ENCODE measurements at places on chromosomes 2 and 18.

DNA sequence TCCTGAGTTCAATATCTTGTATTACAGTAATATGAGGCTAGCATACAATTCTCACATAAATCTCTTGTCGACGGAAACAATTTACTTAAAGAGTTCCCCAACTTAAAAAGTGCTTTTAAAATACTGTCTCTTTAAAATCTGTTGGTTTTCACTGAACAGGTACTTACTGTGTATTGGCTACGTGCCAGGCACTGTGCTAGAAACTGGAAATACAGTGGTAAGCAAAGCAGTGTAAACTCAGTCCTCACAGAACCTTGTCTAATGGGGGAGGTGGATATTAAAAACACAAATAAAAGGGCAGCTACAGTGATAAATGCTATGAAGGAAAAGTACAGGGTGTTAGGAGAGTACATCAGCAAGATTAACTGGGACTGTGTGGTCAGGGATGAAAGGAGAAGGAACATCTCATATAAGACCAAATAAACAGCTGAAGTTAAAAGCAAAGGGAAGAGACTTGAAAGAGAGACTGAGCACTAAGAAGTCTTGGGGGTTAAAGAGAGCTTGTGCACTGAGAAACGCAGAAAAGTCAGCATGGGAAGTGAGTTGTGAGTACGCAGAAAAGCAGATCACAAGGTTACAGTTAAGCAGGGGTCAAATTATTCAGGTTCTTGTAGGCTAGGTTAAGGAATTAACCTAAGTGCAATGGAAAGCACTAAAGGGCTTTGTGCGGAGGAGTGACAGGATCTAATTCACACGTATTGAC is 52.5 kb downstream of the USP40 start:
- DNase-seq, result no peak

DNA sequence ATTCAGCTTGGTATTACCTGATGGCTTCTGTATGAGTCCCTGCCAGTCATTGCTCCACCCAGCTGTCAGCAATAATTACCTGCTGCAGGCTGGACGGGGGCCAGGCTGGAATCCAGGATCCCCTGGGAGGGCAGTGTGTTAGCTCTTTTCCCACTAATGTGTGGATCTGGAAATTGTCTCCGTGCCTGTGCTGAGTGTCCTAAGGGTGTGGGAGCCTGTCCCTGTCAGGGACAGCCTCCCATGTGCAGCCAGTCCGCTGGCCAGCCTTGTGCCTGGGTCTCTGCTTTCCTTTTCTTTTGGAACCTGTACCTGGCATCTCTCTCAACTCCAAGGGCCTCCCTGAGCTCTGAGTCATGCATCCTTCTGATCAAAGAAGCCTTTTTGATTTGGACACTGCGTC is 107.2 kb upstream of the SPRED2 start:
- DNase-seq, result no peak

- no peak for DNase-seq
Observed at GRCh38 chr2:70994009-70994698, 519 bp downstream of the TEX261 start.

DNA sequence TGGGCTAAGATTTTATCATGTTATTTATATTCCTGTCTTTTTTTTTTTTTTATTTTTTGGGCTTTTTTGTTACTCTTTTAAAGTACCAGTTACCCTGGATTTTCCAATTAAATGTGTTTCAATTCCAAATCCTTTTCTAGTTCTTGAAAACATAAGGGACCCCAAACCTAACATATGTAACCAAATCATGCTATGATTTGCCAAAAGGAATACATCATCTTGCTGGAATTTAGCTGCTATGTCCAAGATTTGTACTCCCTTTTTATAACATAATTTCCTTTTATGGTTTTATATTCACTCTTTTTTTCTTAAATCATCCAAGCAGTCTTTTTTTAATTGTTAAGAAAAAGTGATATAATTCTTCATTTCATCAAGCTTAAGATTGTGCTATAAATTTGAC is 60.9 kb upstream of the DSEL start:
- no peak for DNase-seq

- DNase-seq, result no peak
Observed at GRCh38 chr2:241126201-241126611, 23.1 kb downstream of the PASK start.

DNA sequence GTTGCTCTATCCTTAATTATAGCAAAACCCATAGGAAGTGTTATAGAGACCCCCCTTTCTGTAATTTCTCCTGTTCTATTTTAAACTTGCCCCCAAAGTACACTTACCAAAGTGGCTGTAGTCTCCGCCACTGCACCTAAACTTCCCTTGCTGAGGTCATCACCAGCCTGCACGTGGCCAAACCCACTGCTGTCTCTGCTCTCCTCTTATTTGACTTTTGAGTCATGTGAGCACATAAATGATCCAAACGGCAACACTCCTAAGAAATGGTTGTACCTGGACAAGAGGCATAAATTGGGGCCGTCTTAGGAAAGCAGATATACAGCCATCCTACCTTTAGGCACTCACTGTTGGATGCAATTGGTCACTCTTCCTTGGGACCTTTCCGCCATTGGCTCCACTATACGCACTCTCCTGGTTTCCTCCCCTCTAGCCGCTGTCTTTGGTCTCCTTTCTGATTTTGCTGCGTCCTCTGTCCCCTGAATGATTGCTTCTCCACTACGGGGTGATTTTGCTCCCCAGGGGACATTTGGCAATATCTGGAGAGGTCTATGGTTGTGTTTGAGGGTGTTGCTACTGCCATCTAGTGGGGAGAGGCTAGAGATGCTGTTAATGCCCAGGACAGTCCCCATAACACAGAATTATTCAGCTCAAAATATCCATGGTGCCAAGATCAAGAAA is 19.2 kb upstream of the IL36G start:
- peak; percentile 18 for DNase-seq

DNA sequence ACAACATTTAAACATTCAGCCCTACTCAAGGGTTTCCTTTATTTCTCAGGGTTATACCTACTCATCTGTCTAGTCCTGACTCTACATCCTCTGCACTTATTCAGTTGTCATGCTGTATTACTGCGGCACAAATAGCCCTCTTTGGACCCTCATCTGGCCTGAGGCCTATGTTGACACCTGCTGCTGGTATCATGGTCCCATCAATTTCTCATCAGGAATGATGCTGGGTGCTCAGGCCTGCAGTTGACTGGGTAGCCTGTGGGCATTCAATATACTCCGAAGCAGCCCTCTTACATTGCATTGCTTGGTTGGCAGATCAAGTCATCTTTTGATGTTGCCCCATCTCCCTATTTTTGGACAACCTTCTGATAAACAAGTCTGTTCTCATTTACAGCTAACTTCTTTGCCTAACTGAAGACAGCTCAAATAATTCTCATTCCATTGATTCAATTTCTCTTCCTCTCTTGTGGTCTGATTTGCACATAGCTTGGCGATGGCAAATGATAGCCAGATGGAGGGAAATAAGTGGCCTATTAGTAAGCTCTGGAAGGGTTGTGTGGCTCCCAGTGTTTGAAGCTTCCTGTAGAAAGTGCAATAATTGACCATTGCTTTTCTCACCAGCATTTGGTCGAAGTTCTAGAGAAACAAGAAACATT is 19.1 kb upstream of the MC4R start:
- DNase-seq, result no peak

- DNase-seq, result no peak
Observed at GRCh38 chr18:37428288-37428974, 137.2 kb downstream of the CELF4 start.

GRCh38 chr2:128362889-128363228 is 44.2 kb upstream of the HS6ST1 start:
- DNase-seq, result no peak

DNA sequence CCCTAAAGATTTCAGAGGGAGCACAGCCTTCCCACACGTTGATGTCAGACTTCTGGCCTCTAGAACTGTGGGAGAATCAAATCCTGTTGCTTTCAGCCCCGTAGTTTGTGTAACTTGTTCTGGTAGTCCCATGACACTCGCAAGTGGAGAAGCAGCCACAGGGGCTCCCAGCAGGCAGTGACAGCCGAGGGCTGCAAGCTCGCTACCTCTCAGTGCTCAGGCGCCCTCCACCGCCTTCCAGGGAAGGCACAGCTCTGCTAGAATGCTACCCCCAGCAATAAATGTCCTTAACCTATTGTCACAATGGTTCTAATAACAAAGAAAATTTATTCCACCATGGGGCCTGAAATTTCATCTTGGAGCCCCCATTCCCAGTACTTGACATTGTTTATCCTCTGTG is 143.1 kb upstream of the ZNF236 start:
- no peak for DNase-seq

- peak; percentile 77 for DNase-seq
Observed at GRCh38 chr2:230798769-230799399, 65.9 kb upstream of the ITM2C start.

GRCh38 chr18:58723810-58724602 is 52.7 kb downstream of the MALT1 start:
- no peak for DNase-seq

DNA sequence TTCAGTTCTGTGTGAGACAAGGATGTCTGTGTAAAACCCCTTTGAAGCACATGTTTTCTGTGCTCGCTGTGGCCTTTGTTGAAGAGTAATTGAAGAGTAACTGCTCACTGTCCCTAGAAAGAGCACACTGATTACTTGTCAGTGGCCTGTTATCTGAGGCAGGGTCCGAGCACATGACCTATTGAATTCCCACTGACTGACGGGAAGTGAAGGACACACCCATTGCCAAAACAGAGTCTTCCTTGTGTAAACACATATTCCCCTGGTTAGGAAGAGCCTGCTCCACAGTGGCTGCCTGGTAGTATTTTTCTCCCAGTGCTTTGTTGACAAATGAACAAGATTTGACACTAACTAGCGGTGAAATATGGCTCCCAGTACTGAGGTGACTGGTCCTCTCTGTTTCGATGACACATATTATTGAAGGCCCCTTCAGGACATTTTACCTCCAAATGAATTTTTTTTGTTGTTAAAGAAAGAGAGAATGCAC is 148.5 kb upstream of the GYPC start:
- DNase-seq, result no peak

- DNase-seq, result no peak
Observed at GRCh38 chr2:188902901-188903491, 71.2 kb upstream of the COL3A1 start.

- no peak for DNase-seq
Observed at GRCh38 chr18:12028674-12029073, 47.4 kb downstream of the IMPA2 start.

GRCh38 chr18:21669736-21670285 is 34.8 kb downstream of the ABHD3 start:
- DNase-seq, result no peak

DNA sequence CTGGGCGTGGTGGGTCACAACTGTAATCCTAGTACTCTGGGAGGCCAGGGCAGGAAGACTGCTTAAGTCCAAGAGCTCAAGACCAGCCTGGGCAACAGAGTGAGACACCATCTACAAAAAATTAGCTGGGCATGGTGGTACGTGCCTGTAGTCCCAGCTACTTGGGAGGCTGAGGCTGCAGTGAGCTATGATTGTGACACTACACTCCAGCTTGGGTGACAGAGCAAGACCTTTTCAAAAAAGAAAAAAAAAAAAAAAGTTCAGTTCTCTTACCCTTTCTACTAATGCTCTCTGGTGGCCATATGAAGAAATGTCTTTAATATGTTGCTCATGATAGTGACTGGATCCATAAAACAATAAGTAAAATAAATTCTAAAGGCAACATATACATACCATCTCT is 14.9 kb downstream of the TYW5 start:
- DNase-seq, result peak; percentile 70

DNA sequence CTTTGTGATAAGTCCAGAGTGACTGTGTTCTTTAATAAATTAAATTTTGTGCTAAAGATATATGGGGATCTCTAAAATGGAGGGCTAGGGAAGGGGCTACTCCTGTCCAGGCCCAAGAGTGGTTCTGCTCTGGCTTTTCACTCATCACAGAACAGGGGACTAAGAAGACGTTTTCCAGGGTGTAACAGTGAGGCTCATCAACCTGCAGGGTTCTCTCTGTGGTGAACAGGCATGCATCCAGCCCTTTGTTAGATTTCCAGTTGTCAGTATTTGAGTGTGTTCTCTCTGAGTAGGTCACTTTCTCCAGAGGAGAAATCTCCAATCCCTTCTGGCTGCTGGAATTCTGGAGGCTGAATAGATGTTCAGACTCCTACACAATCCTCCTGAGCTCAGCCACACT is 408.9 kb downstream of the PLCL1 start:
- DNase-seq, result no peak

- DNase-seq, result no peak
Observed at GRCh38 chr2:235462415-235462790, 31.4 kb upstream of the AGAP1 start.

- no peak for DNase-seq
Observed at GRCh38 chr2:154551649-154552048, 146.8 kb upstream of the KCNJ3 start.

DNA sequence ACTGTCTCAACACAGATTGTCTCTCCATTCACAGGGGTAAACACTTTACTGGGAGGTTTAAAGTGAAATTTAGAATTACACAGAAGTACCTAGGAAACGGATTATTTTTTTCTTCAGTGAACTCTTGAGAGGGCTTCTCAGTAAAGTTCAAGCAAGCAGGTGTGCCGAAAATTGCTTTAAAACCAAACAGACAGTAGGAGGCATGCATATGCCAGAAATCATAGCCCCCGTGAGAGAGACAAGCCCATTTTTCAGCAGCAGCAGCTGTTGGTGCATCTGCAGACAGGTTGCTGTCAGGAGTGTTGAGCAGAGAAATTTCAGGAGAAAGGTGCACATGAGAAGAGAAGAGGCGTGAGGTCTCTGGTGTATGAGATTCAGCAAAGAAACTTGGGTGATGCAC is 2115.5 kb upstream of the CELF4 start:
- no peak for DNase-seq

GRCh38 chr2:46913471-46914381 is 1.9 kb downstream of the MCFD2 start:
- peak; percentile 77 for DNase-seq

GRCh38 chr2:10977003-10977402 is 65.3 kb downstream of the KCNF1 start:
- no peak for DNase-seq

DNA sequence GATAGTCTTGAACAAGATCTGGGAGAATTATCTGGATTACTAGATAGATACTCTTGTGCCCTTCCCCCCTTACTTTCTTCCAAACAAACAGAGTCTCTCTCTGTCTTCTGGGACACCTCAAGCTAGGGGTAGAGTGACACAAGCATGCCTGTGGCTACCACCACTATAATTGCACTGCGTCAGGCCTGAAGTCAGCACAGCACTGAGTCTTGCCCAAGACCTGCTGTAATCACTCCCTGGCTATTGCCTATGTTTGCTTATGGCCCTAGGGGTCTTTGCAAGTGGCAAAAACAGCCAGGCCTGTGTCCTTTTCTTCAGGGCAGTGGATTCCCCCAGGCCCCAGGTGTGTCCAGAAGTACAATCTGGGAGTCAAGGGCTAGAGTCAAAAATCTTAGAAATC is 106.6 kb downstream of the SLC5A7 start:
- DNase-seq, result no peak

- DNase-seq, result no peak
Observed at GRCh38 chr18:61972389-61973264, 79.8 kb upstream of the RNF152 start.

DNA sequence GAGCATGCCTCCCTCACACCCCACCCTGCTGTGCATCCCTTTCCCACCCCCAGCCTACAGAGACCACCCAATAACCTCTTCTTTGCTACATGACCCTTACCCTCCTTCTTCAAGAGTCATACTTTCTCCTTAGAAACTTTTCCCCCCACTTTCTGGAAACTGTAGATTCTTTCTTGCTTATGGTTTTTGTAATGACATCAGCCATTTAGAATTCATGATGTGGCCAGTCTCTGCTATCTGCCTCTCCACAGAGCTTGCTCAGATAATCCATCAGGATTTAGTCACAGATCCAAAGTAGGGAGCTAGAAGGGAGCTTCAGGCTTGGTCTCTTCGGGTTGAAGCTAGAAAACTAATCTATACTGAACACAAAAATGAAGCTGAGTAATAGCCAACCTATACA is 36.5 kb downstream of the GALM start:
- no peak for DNase-seq

- DNase-seq, result no peak
Observed at GRCh38 chr2:25797620-25798488, 80.4 kb downstream of the ASXL2 start.

Data from SW 1271 (cell line).